Central memory CD8-positive, alpha-beta T cell (primary cell): ENCODE measurements at places on chromosomes 1 and 21.

GRCh38 chr1:231584117-231584516 is 42.5 kb upstream of the DISC1 start:
- DNase-seq, result no peak

DNA sequence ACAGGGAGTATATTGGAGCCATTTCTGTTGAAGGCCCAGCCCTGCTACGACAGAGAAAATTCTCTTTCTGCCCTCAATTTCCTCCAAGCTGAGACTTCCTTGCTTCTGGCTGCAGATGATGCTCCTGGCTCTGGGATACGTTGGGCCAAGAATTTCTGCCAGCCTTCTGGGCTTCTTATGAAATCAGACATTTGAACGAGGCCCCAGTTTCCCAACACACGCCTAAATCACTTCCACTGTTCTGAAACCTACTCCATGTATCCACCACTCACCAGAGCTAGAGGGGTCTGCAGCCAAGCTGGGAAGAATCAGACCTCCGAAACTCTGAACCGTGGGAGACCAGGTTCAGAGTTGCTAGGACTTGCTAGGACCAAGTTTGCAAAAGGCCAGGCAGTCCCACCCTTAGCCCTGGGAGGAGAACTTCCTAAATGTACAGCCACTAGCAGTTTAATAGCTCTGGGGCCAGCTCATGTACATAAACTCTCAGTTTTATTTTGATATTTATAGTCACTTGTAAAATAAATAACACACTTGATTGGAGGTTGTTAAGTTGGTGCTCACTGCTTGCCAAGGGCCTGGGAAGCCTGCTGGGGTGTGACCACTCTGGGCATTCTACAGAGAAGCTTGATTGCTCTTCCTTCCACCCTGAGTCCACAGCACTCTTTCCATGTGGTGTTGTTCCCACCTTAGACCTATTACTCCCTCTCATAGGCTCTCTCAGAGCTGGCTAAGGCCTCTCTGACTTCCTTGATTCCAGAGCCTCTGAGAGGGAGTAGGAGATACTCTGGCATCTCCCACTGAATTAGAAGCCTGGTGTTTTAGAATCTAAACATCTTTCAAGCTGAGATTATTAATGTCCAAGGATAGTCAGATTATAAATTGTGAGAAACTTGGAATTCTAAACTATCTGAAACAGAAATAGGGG is 83.4 kb upstream of the TRABD2B start:
- DNase-seq, result no peak

DNA sequence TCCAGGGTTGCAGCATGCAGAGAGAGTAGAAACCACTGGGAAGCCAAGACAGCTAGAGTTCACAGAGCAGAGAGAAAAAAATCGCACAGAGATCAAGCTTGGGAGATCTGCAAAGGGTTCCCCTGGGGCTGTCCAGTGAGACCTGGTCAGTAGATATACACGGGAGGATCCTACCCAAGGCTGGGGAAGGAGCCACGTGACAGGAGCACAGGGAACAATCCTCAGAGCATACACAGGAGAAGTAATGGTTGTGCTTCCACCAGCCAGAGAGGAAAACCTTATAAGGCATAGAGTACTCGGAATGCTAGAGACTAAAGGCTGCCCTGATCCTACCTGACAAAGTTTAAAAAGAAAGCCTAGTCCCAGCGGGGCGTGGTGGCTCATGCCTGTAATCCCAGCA is 53.9 kb downstream of the GABPA start:
- no peak for DNase-seq

DNA sequence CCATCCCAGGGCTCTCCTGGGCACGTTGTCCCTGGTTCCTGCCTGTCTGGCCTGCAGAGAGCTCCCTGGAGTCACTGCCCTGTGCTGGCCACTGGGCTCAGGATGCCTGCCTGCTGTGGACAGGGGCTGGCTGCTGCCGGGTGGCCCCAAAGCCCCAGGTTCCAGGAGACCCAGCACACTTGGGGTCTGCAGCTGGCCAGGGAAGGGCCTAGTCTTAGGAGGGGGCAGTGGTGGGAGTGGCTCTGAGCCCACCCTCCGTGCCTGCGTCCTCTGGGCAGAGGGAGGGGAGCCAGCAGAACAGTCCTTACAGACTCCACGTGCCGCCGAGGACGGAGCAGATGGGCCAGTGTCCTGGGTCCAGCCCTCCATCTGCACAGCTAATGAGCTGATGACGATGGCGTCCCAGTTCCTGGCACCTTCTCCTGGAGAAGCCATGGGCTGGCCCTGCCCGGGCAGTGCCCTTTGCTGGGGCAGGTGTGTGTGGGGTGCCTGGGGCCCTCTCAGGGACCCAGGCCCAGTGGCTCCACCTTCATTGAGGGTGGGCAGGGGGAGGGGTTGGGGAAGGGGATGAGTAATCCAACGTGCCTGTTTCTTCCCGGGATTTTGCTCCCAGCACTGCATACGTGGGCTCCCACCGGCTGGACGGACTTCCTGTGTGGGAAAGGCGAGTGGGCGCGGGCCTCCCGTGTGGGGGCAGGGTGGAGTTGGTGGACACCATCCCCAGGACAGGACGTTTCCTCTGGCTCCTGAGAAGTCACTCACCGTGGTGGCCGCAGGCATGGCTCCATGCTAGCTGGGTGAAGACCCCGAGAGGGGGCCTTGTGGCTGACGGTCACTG is 6.8 kb upstream of the PLCH2 start:
- no peak for DNase-seq

DNA sequence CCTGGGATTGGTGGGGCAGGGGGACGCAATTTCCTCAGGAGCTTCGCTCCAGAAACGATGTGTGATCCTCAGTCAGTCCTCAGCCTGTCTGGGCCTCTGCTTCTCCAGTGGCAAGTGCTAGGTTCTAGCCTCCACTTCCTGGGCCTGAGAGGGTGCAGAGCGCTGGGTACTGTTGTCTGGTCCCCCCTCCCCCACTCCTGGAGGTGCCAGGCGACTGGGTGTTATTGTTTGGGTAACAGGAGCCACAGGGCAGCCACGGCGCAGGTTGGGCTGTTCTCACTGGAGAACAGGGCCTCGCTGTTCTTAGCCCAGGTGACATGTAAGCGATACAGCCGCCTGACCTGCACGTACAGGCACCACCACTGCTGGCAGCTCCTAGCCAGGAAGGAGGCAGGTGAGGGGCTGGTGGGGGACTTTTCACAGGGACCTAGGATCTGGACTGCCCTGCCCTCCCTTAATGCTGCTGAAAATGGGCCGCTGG is 2.1 kb downstream of the RPS6KA1 start:
- no peak for DNase-seq

GRCh38 chr1:168834225-168834872 is 105.3 kb upstream of the DPT start:
- DNase-seq, result no peak

DNA sequence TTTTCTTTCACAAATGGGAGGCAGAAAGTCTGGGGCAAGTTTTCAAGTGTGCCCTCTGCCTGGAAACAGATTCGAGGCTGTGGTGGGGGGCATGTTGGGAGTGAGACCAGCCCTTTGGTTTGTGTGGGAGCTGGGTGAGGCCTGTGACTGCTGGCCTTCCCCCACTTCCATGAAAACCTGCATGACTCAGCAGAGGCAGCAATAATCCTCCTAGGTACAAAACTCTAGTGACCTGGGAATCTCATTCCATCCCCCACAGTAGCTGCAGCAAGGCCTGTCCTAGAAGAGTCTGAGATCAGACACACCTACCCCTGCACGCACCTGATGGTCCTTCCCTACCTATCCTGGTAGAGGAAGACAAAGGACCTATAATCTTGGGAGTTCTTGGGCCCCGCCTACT is 42.1 kb upstream of the KIAA0040 start:
- no peak for DNase-seq

DNA sequence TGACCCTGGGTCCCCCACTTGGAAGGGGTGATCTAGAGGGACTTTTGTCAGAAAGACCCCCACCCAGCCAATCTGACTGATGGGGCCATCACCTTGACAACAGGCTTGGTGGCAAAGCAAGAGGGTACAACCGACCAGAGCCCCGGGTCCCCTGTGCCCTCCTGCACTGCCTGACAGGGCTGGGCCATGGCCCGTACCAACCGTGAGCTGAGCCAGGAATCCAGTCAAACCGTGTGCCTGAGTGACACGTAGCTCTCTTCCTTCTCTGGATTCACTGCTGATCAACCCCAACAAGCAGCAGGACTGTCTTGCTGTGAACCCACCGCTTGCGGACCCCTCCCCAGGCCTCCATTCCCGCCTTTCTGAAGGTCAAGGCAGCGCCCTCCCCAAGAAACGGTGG is 27.0 kb downstream of the PDE9A start:
- no peak for DNase-seq

DNA sequence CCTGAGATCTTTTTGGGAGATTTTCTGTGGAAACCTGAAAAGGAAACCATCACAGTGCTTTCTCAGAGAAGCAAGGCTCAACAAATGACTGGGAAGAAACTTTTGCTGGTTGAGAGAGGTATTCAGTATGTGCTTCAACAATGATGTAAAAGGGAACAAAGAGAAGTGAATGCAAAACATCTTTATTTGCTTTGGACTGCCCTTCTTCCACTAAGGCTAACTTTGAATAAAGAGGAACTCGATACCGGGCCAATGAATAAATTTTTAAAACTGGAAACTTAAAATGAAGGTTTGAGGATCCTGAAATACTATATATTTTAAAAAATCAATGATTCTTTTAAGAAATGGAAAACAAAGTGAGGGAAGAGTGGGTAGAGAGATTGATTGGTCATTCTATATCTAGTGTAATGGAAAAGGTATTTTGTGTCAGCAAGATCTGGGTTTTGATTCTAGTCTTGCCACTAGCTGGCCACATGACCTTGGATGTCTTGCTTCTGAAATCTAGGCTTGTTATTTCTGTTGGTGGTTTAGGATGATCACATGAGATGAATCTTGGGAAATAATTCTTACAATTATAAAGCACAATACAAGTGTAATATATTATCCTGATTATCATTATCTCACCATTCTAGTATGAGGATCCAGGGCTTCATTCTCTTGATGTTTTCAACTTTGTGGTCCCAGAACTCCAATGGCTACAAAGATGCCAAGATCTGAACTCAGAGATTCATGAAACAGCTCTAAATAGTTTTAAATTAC is 34.6 kb upstream of the APOBEC4 start:
- DNase-seq, result no peak

DNA sequence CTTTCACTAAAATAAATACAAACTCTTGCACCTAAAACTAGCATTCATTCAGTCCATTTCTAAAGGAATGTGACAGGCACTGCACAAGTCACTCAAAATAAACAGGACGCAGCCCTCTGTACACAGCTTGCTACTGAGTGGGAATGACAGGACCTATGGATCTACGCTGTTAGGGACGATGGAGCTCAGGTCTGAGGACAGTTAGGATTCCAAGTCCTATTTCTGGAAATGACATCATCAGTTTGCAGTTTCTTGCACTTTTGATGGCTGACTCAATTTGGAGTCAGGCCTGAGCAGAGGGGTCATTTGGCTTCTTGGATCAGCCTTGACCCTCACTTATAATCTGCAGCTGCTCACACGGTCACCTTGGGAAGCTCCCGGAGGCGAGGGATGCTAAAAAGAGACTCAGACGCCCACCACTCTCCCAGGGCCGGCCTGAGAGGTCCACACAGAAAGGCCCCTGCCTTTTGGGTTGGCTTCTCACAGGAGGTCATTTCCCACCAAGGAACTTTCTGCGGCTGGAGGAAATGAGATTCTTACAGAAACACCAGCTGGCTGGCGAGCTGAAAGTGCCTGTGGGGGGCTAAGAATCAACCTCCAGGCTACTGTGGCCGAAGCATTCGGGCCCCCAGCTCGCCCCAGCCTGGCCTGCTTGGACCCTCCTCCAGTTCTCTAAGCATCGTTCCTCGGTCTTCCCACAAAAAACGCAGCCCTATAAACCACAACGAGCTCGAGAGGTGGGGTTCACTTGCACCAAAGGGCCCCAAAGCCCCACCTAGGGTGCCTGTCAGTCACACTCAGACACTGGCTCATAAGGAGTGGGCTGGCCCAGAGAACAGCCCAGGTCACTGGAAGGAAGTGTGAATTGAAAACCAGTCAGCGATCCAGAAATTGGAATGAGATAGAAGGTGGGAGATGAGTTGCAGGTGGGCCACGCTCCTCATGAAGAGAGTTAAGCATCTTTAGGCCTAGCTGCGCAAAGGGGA is 8.9 kb upstream of the PDE9A start:
- no peak for DNase-seq

DNA sequence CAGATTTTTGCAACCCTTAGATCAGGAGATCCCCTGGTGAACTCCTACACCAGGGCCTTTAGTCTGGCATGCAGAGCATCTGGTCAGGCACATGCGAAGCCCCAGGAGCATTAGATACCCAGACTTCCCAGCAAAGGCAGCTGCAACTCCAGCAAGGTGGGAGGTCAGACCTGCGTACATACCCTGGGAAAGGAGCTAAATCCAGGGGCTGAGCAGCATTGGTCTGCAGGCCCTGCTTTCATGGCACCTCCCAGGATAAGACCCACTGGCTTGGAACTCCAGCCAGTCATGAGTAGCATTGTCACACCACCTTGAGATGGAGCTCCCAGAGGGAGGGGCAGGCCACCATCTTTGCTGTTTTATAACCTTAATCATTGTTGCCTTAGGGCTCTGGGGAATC is 92.3 kb downstream of the KCNT2 start:
- DNase-seq, result no peak
